ENCODE measurements at places on chromosomes 12 and 14. TPM values are rescaled to one million over a fixed set of nuclear protein-coding genes. Genes with fewer than 3 reads are reported as not detected.

Gene AQP2
- not detected for polyA plus RNA-seq

DNA sequence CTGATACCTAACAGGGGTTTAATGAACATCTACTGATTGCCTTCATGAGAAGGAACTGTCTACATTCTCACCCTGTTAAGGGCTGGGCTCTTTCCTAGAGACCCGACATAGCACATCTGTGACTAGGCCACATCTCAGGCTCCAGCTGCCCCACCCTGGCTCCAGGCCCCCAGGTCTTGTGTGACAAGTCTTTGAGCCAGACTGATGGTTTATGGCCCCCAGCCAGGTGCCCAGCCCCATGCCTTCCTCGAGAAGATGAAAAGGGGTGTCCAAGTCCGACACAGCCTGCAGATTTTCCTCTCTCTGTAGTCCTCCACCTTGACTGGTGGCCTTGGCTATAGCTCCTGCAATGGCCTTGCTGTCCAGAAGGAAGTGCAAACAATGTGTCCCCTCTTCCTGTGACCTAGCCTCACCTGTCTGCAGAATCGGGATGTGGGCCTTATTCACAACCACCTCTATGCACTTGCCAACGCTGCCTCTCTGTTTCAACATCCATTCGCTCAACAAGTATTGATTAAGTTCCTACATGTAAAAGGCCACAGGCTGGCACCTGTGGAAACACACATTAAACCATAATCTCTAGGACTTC is 4.2 kb downstream of the ACTN1 start:
- no peak for DNase-seq

DNA sequence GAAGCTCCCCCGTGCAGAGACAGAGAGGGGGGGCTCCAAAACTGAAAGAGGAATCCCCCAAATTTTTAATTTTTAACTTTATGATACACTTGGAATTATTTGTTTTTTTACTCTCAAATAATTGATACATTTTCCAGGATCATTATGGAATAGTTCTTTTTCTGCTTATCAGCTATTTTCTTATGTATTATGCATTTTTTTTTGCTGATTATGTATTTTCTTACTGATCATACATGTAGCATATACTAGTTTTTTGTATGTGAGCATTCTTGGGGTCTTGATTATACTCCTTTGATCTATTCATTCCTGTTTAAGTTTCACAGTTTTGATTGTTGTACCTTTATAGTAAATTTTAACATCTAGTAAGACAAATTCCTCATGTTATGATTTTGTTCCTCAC is 55.5 kb upstream of the LDHB start:
- no peak for DNase-seq

- DNase-seq, result no peak
Observed at GRCh38 chr14:45198551-45198950, 54.5 kb downstream of the MIS18BP1 start.

Gene OR4N5
- not detected for polyA plus RNA-seq

Gene ENO2
- 6.1 TPM for polyA plus RNA-seq

GRCh38 chr14:23009939-23010726 is at the start of gene C14orf93:
Gene C14orf93, minus strand, starts transcription at chr14:23010143. Its CDS starts 11,120 bp downstream, at chr14:22999023.
- no peak for DNase-seq

DNA sequence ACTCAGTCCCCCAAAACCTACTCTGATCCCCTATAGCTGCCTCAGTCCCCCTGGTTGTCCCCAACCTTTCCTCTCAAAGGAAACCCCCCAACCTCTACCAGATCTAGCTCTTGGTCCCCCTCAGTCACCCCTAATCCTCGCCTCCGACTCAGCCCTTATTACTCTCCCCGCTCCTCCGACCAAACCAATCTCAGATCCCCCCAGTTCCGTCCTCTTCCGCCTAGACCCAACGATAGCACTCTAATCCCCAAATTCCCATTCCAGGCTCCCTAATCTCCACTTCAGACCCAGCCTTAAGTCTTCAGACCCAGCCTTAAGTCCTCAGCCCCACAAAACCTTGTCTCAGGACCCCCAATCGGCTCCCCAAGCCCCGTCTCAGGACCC is 612 bp downstream of the VPS37B start:
- DNase-seq, result no peak

DNA sequence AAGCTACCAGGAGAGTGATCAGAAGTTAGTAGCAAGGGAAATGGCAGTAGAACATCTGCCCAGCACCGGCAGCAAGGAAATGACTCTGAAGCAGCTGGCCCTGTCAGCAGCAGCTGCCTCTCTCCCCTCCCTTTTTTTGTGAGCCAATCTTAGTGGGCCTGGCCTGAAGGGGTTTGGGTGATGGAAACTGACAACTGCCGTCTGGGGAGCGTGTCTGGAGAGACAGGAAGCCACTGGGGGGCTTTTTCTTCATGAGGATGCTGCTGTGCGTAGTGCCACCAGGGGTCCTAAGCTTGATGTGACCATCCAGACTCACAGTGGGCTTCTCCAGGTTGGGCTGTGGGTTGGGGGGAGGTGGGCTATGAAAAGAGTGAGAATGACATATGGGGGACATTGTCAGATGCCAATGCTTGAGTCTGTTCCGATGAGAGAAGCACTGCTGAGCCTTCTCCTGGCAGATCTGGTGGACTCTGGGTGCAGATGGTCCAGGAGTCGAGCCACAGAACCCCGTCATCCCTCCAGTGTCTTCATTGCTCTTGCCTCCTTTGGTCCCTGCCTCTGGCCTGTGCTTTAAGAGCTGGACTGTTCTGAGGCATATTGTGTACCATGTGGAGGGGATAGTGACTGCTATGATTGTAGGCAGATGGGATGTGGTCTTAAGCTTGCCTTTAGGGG is 87.6 kb upstream of the HIF1A start:
- no peak for DNase-seq

DNA sequence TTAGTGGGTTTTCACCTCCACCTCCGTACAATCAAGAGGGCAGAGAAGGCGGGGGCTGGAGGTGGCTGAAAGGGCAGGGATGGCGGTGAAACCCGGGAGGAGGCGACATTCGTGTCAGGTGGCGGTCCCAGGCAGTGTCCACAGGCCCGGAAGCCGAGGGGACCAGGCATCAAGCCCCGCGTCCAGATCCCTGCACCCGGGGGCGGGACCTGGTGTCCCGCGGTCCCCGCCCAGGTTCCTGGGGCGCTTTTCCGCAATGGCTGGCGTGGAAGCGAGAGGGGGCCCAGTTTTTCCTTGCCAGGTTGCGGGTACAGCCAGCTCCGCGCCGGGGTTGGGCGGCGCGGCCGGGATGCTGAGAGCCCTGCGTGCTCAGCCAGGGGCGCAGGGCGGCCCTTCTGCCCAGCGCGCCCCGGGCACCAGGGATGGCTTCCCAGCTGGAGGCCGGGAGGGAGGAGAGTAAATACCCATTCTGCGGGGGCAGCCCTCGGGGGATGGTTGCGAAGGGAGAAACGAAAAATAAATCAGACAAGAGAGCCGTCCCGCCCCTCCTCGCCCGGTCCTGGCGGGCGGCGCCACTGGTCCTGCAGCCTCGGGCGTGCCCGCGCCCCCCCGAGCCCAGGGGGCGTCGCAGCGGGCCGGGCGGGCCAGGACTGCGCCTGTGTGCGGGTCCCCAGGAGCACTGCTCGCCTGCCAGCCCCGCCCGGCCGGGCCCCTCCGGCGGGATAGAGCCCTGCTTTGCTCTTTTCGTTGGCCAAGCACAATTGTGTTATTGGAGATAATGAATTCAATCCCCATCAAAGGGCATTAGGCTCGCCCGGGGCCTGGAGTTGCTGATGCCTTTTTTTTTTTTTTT is 11.5 kb downstream of the FOXA1 start:
- DNase-seq, result no peak

GRCh38 chr12:109710747-109711595 is 2.7 kb upstream of the FAM222A start:
- no peak for DNase-seq

Gene PRB2
- polyA plus RNA-seq, result not detected

Gene APOF
- polyA plus RNA-seq, result not detected

DNA sequence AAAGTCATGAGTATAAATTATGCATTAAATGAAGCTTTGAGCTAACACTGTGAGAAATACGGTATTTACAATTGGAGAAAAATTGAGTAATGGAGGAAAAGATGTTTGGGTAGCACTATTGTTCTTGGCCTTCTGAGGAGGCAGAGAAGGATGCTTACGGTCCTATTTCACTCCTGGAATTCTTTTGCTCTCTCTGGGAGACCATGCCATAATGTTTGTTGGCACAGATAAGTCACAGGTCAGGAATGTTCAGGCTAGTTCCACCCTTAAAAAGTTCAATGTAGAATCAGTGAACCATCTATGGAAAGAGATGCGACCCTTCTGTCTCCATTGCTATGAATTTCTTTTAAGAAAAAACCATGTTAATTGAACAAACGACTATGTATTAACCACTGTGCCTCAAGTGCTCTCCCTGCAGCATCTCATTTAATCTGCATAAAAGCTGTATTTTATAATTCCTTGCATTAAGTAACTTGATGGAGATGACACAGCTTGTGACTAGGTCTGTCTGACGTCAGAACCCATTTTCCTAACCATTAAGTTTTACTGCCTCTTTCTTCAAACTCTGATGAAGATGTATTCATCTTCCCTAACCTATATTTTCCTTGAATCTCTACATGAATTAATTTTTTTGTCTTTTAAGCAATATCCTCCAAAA is 9.5 kb downstream of the BATF start:
- DNase-seq, result no peak

DNA sequence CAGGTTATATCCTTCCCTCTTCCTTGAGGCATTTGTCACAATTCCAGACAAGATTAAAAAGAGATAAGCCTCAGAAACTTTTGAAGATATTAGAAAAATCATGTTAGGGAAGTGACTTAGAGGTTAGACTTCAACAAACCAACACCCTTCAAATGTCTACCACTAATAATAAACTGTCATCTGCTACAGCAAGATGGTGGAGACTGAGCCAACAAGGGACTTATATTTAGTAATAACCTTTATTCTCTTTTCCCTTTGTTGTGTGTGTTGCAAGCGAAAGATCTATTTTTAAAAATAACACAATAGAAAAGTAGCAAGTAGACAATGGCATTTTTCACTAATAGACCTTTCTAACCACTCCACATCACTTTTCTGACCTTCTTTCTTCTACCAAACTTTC is 28.6 kb downstream of the PRICKLE1 start:
- no peak for DNase-seq

Data from forelimb muscle (tissue), 1 donor.